ENCODE measurements at places on chromosomes 3 and 15. TPM values are rescaled to one million over a fixed set of nuclear protein-coding genes. Genes with fewer than 3 reads are reported as not detected.

Gene CRYBG3
- total RNA-seq: 6.8 TPM

GRCh38 chr15:50186752-50187151 is 4.8 kb downstream of the SLC27A2 start:
- DNase-seq: no peak

Gene FBXL22
- 0.83 TPM for total RNA-seq

DNA sequence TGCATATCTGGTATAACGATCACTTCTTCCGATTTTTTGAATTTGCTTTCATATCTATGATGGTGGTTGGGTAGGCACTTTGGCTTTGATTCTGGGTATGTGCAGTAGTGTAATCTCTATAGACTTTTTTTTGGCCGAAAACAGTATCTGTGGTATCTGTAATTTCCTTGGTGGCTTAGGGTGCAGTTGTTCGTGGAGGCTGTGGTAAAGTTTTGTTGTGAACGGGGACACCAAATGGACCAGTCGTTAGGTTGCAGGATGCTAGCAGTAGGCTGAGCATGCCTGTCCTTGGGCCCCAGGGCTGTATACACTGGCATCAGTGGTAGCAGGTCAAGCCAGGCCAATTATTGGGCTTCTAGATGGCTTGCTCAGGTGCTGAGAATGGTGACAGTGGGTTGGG is 55.2 kb downstream of the CCDC66 start:
- peak; percentile 11 for DNase-seq

DNA sequence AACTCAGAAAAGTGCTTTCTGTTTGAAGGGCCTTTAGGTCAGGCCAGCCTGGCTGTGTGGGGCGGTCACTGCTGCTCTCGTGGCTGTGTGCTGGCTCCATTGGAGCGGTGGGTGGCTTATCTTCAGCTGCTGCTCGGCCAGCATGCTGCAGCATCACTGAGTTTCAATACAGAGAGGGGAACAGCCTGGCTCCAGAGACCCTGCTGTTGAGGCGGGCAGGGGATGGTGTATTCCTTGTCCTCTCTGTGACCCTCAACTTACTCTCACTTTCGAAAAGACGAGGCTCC is 248.5 kb upstream of the ONECUT1 start:
- no peak for DNase-seq
